ENCODE measurements at places on chromosomes 16 and 17.

GRCh38 chr16:67305216-67306071 is 21.1 kb downstream of the KCTD19 start:
- no peak for DNase-seq

GRCh38 chr17:69060822-69061221 is at the start of gene ABCA9:
Gene ABCA9 (minus strand): TSS chr17:69060927. CDS start chr17:69051126, 9,801 bp downstream.
- peak; percentile 99 for DNase-seq

- peak; percentile 48 for DNase-seq
Measured at GRCh38 chr16:83813823-83814658, 6.3 kb downstream of the HSBP1 start.

DNA sequence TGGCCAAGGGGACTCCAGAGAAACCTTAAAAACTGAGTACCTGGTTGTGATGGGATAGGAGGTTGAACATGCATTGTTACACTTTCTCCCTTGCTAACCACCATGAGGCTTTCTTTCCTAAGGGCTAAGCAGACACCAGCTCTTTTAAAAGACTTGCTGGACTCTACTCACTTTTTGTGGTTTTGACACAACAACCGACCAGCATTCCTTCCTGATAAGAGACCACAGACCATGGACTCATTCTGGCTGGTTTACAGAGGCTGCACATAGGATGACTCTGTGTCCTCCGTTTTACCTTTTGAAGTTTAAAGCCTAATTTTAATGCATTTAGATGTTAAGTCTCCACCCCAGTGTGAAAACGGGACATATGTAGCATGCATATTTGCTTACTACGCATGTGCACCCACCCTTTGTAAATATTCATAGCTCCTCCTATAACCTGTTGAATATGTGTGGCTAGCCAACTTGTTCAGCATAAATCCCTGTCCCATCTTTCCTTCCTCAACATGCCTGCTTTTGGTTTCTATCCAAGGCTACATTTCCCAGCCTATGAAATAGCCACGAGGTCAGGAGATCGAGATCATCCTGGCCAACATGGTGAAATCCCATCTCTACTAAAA is 475.9 kb downstream of the GRIN2A start:
- peak; percentile 67 for DNase-seq

DNA sequence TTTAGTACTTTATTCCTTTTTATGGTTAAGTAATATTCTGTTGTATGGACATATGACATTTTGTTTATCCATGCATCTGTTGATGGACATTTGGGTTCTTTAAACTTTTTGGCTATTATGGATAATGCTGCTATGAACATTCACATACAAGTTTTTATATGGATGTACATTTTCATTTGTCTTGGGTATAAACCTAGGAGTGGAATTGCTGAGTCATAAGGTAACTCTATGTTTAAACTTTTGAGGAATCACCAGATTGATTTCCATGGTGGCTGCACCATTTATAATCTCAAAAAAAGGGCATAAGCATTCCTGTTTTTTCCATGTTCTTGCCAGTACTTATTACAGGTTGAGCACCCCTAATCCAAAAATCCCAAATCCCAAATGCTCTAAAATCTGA is 90.3 kb upstream of the CRHR1 start:
- no peak for DNase-seq

All from fibroblast of the aortic adventitia (primary cell).